ENCODE measurements at places on chromosomes 2 and 18. TPM values are rescaled to one million over a fixed set of nuclear protein-coding genes. Genes with fewer than 3 reads are reported as not detected.

Gene POTEI
- 0.31 TPM for total RNA-seq

Gene STON1
- total RNA-seq = 10.6 TPM

Gene COL3A1
- 19.1 TPM for total RNA-seq

Gene ANKRD30BL
- total RNA-seq = 47.0 TPM

Gene LYG2
- not detected for total RNA-seq

Gene CD207
- not detected for total RNA-seq

Gene KCNF1
- total RNA-seq = 21.6 TPM

Gene RAB6D
- total RNA-seq = 0.31 TPM

Gene TNFAIP6
- total RNA-seq = not detected

Gene LANCL1
- total RNA-seq = 85.1 TPM

Gene MEP1B
- not detected for total RNA-seq

Gene CCDC178
- total RNA-seq = 0.31 TPM

Gene PKDCC
- total RNA-seq = 30.0 TPM

Gene OR6B3
- not detected for total RNA-seq

Gene DNAH7
- 19.4 TPM for total RNA-seq

Gene CD302
- 1.9 TPM for total RNA-seq

Gene LRRC30
- not detected for total RNA-seq

Gene ESPNL
- not detected for total RNA-seq

Gene CTLA4
- total RNA-seq = not detected

Gene TYMS
- 7.5 TPM for total RNA-seq

Gene IL1B
- total RNA-seq = 2.2 TPM

Gene GALR1
- 0.31 TPM for total RNA-seq

Gene LOXL3
- total RNA-seq = 19.4 TPM

Gene TM4SF20
- total RNA-seq = not detected

Gene ILKAP
- 68.9 TPM for total RNA-seq

Gene CDH19
- not detected for total RNA-seq

Gene RAX
- not detected for total RNA-seq

Gene HOXD10
- total RNA-seq = not detected

Gene G6PC2
- not detected for total RNA-seq

Gene SPHKAP
- total RNA-seq = 51.3 TPM

Gene TOGARAM2
- under 0.01 TPM for total RNA-seq

Gene FOXI3
- total RNA-seq = 0.63 TPM

Gene PNO1
- total RNA-seq = 7.2 TPM

Gene GNLY
- 0.31 TPM for total RNA-seq

Gene ITGA6
- 33.5 TPM for total RNA-seq

Gene KCNIP3
- 15.3 TPM for total RNA-seq

Gene WDR35
- 31.3 TPM for total RNA-seq

Gene ARHGEF33
- total RNA-seq = 6.9 TPM

Gene SLC5A6
- 28.8 TPM for total RNA-seq

Gene BOLL
- not detected for total RNA-seq

Gene MC5R
- total RNA-seq = 5.0 TPM

Gene ANTXR1
- total RNA-seq = 31.9 TPM

Gene ABCG8
- 0.31 TPM for total RNA-seq

Gene SERPINB12
- total RNA-seq = not detected

Gene MROH2A
- total RNA-seq = not detected

Gene EPB41L3
- 85.8 TPM for total RNA-seq

Gene ATP8B1
- 3.1 TPM for total RNA-seq

Gene HOXD11
- not detected for total RNA-seq

Gene IFIH1
- 2.2 TPM for total RNA-seq

Gene MOCOS
- total RNA-seq = 0.31 TPM

Gene PCARE
- not detected for total RNA-seq

Gene CCDC142
- total RNA-seq = 76.4 TPM

Gene NYAP2
- total RNA-seq = 21.9 TPM

Gene POTEJ
- not detected for total RNA-seq

Gene RFTN2
- total RNA-seq = 26.0 TPM

Gene EGR4
- not detected for total RNA-seq

Gene DNAJC5G
- not detected for total RNA-seq

Data from parietal lobe (tissue), 2 donors.